ENCODE measurements at places on chromosomes 1 and 21.
A peak's percentile ranks its signal among the peaks of the same experiment; 100 is the strongest.

DNA sequence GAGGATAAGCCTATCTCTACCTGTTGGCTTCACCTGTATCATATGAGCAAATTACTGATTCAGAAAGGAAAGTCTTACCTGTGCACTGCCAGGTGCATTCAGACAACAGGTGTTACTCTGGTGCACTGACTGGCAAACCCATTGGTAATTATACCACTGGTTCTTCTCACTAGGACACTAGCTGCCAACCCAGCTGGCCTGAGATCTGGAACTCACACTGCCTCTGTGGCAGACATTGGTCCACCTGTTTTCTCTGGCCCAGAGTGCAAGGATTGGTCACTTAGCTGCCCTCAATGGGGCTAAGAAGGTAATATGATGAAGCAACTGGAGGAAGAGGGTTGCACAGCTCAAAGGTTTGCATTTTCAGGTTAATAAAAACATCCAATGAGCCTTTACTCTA is 140.2 kb upstream of the DNAH14 start:
- no peak for DNase-seq

DNA sequence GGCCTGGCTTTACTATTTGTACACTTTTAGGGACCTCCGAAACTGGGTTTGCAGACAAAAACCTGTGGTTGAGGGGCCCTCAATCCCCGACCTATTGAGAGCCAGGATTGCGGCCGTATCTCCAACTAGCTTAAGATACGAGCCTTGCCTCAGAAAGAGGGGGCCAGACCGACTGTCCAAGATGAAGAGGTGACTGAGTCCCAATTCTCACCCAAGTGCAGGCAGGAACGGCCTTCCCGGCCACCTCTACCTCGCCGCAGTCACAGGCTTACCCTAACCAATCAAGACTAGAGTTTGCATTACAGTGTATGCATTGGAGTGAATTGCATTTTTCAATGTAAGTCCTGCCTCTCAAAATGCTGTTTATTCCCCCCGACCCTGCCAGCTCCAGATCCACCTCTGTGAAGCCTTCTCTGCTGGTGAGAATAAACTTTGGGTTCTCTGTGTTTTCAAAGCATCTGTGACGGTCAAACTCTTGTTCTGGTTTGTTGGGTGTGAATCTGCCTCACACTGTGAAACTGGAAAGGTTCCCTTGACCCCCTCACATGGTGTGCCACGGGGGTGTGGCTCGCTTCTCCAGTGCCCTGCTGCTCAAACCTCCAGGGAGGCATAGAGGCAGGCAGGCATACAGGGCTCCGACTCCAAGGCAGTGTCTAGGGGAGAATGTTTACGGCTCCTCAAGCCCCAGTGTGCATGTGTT is 62.2 kb upstream of the WLS start:
- DNase-seq: no peak

DNA sequence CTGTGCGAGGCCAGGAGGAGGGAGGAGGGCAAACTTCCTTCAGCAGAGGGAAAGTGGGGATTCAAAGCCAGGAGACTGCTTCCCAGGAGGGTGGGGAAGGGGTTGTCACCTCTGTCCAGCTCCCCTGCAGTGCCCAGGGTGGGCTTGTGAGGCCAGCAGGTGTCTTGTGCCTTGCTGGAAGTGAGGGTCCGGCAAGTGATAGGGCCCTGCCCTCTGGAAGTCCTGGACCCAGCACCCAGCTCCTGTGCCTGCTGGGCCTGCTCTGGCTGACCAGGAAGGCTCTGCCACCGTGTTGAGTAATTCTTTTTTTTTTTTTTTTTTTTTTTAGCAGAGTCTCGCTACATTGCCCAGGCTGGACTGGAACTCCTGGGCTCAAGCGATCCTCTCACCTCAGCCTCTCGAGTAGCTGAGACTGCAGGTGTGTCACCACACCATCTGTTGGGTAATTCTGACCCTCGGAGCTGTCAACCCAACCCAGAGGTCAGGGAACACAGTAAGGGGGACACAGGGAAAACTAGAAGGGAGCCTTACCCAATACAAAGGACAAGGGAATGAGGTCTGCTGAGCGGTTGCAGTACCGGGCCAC is 1.0 kb downstream of the BEST4 start:
- DNase-seq: no peak

DNA sequence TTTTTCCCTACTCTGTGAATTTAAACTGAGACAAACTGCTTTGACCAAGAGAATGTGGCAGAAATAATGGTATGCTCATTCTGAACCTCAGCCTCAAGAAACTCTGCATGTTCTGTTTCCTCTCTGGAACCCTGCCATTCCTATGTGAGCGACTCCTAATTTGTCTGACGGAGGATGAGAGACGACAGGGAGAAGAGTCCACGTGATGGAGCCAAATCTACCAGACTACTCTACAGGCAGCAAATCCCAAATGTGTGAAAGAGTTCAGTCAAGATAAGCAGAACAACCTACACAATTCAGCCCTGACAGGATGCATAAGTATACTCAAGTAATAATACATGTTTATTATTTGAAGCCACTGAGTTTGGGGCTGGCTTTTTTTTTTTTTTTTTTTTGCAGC is 153.5 kb downstream of the DPYD start:
- peak; percentile 15 for DNase-seq

- no peak for DNase-seq
These were observed 16.2 kb downstream of the ZNF362 start for GRCh38 chr1:33272509-33272908.

All from stomach (tissue), 19 donors.